Brain (organoid and tissue), 16 donors: ENCODE measurements at places on chromosomes 11 and 22. TPM values are rescaled to one million over a fixed set of nuclear protein-coding genes. Genes with fewer than 3 reads are reported as not detected.
A peak's percentile ranks its signal among the peaks of the same experiment; 100 is the strongest.

DNA sequence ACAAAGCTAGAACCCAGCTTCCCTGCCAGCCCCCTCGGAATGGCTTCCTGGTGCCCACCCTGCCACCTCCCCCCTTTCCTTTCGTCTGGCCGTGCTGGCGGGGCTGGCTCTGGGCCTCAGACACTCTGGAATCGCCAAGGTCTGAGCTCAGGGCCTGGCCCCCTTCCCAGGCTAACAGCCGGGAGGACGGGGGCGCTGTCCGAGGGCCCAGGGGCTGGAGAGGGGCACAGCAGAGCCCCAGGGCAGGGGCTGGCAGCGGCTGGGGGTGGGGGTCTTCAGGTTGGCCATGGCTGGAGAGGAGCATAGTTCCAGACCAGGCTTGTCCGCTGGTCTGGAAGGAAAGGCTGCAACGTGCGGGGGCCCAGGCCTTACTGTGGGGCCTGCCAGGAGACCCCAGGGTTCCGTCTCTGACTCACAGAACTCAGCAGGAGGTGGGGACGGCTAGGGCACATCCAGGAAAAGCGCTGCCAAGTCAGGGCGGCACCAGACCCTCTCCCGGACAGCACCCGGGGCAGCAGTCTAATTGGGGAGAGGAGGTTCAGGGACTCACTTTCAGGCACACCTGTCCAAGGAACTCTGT lies 861 bp upstream of the LTBP3 start:
- peak; percentile 77 for DNase-seq

DNA sequence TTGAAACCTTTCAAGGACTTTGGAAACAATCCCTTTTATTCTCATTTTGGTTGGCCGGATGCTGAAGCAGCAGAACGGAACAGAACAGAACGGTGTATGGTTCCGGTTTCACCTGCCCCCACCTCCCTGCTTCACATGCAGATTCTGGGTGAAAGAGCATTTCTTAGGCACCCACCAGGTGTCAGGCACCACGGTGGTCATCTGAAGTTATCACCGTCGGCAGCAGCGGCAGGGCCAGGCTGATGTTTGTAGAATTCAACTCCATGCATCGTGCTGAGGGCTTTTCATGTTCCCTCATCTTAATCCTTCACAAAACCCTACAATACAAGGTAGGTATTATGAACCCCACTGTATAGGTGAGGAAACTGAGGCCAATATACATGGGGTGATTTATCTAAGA lies 13.6 kb upstream of the PHF21B start:
- DNase-seq: no peak

GRCh38 chr11:79165908-79166307 lies 274.9 kb downstream of the TENM4 start:
- no peak for DNase-seq

DNA sequence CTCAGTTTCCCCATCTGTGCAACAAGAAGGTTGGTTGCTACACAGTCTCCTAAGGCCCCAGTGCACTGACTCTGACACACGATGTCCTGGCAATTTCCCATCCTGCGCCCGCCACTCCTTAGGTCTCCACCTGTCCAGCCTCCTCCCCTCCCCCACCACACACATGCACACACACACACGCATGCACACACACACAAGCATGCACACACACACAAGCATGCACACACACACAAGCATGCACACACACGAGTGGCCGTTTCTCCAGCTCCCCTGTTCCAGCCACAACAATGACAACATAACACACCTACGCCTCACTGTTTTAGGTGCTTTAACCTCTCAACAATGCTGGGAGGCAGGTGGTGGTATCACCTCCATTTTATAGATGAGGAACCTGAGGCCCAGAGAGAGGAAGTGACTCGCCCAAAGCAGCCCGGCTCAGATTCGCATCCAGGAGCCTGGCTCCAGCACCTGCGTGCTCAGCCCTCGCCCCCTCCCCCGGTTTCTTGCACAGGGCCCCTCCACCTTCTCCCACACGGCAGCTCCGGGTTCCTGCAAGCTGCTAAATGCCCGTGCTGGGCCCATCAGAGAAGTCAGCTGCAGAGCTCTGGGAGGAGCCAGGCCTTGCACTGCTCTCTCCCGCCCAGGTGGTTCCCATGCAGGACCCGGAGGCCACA lies 13.0 kb downstream of the CYTH4 start:
- no peak for DNase-seq

GNAZ gene
- polyA plus RNA-seq: 48.7 TPM

APOL4 gene
- 6.1 TPM for polyA plus RNA-seq

CABP7 gene
- polyA plus RNA-seq: 1.6 TPM

CCDC87 gene
- 1.2 TPM for polyA plus RNA-seq

RBMXL2 gene
- not detected for polyA plus RNA-seq

HSPA8 gene
- polyA plus RNA-seq: 1,570 TPM
